Stimulated activated CD8-positive, alpha-beta memory T cell treated with anti-CD3 and anti-CD28 coated beads, Interleukin-12 subunit alpha, Interleukin-12 subunit beta, amount 100 ng/mL, for 4 hours (primary cell): ENCODE measurements at places on chromosomes 1 and 21.
A peak's percentile ranks its signal among the peaks of the same experiment; 100 is the strongest.

DNA sequence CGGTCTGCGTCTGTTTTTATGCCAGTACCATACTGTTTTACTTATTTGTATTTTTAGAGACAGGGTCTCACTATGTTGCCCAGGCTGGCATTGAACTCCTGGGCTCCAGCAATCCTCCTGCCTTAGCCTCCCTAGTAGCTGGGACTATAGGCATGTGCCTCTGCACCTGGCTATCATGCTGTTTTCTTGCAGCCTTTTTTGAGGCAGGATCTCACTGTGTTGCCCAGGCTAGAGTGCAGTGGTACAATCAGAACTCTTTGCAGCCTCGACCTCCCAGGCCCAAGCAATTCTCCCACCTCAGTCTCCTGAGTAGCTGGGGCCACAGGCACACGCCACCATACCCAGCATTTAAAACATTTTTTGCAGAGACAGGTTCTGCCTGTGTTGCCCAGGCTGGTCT lies 5.3 kb upstream of the LRRC39 start:
- DNase-seq, result no peak

GRCh38 chr1:110390692-110391245 lies at the start of gene SLC16A4:
Gene SLC16A4 (minus strand): TSS chr1:110391026. CDS start chr1:110389323, 1,703 bp downstream.
- DNase-seq, result no peak

DNA sequence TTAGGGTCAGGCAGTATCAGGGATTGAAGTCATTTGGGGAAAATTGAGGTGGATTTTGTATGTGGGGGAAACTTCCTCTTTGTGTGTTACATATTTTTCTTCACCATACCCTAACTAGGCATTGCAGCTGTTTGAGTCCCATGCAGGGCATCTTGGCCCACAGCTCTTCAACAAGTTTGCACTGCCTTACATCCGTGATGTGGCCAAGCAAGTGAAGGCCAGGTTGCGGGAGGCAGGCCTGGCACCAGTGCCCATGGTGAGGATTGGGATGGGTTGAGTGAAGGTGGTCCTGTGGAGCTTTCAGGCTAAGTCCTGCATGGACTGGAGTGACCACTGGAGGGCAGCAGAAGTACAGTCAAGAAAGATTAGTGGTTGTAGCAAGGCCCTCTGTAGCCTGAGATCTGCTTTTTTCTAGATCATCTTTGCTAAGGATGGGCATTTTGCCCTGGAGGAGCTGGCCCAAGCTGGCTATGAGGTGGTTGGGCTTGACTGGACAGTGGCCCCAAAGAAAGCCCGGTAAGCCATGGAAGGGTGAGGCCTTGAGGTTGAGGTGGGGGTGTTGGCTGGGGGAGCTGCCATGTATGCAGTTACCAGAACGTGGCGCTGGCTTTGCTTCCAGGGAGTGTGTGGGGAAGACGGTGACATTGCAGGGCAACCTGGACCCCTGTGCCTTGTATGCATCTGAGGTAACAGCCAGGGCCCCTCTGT lies 2.4 kb downstream of the UROD start:
- peak; percentile 41 for DNase-seq

GRCh38 chr1:19940486-19941205 lies 17.2 kb upstream of the PLA2G2E start:
- no peak for DNase-seq
